ENCODE measurements at places on chromosomes 7 and 10.

DNA sequence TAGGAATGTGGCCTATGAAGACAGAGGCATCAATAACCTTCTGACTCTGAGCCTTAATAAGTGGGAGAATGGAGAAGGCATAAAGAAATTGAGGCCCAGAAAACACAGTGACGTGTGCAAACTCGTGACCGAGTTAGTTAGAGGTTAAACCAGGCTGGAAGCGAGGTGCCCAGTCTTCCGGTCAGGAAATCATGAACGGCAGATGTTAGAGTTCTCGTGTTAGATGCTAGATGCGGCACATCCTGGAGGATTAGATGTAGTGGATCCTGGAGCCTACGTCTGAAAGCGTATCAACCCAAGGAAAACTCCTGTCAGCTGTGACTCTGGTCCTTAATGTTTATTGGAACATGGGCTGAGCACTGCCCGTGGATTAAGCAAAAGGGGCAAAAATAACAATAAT is 275.9 kb downstream of the TCF7L2 start:
- H3K4me3 ChIP-seq, result no peak overlapping the region
- peaks cover 8% of the 10 kb centered on the region for H3K27me3 ChIP-seq
- no peak for DNase-seq
- no peaks in the 10 kb centered on the region for H3K36me3 ChIP-seq
- H3K27ac ChIP-seq, result no peak overlapping the region
- H3K4me1 ChIP-seq, result peaks cover 14% of the 10 kb centered on the region

DNA sequence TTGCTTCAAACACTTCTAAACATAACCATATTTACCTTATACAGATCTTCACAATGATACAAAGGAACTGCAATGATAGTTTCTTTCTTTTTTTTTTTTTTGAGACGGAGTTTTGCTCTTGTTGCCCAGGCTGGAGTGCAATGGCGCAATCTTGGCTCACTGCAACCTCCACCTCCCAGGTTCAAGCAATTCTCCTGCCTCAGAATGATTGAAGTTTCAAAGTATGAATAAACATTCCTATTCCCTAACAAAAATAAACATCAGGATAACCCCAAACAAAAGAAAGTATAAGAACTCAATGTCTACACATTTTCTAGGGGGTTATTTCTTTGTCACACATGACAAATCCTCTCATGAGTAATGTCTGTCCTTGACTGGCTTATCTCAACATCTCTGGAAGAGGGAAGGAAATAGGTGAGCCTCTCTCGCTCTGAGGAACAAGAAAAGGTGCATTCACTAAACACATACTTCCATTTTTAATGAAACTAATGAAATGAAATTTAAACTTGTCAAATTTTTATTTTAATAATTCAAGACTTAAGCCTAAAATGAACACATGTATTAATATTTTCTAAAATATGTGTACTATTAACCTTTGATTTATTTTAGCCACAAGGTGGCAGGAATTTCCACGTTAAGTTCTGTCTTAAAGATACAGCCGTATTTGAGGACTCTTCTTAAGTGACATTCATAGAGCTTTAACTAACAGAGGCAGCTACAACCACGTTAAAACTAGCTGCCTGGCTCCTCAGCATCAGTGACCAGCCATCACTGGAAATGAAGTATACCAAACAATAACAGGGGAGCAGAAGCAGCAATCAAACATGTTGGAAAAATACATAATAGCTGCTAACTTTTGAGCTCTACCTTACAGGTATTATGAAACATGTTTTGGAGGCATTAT is 58.3 kb downstream of the MALSU1 start:
- H3K27me3 ChIP-seq, result no peaks in the 10 kb centered on the region
- peak overlapping the region; percentile 8 for H3K27ac ChIP-seq
- H3K4me1 ChIP-seq, result peaks cover 13% of the 10 kb centered on the region

DNA sequence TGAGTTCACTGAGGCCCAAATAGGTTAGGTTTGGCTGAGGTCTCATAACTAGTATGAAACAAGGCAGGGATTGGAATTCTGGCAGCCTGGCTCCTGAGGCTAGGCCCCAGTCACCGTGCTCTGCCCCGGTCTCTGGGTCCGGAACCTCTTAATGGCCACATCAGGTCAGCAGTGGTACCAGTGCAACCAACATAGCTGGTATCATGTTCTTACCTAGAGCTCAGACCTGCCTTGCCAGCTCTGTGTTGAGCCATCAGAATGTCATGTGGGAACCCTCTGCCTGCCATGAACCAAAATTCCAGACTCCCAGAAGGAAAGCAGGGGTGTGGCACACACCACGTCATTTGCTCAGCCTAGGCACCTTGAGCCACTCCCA is 56.5 kb downstream of the ZNF467 start:
- H3K27ac ChIP-seq, result no peak overlapping the region
- H3K36me3 ChIP-seq, result peaks cover 9% of the 10 kb centered on the region
- no peaks in the 10 kb centered on the region for H3K27me3 ChIP-seq
- H3K4me3 ChIP-seq, result peak overlapping the region; percentile 87
- H3K4me1 ChIP-seq, result peaks cover 19% of the 10 kb centered on the region

DNA sequence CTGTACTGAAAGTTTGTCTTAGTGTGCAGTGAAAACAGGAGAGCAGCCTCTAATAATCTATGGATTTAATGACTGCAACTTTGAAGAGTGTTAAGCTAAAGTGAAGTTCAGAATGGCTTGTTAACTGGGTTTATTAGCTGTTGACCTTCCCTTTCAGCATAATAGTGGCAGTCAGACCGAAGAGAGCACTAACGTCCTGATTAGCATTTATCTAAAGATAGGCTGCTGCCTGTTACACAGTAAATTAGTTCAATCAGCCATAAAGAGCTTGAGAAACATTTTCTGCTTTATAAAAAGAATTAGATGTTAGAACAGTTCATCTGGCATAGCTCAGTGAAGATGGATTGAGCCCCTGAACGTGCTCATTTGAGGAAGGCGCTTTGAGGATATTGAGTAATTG is 433.0 kb downstream of the AUTS2 start:
- H3K4me3 ChIP-seq, result no peak overlapping the region
- no peaks in the 10 kb centered on the region for H3K36me3 ChIP-seq
- H3K27me3 ChIP-seq, result no peaks in the 10 kb centered on the region
- peaks cover 26% of the 10 kb centered on the region for H3K4me1 ChIP-seq
- no peak for DNase-seq

DNA sequence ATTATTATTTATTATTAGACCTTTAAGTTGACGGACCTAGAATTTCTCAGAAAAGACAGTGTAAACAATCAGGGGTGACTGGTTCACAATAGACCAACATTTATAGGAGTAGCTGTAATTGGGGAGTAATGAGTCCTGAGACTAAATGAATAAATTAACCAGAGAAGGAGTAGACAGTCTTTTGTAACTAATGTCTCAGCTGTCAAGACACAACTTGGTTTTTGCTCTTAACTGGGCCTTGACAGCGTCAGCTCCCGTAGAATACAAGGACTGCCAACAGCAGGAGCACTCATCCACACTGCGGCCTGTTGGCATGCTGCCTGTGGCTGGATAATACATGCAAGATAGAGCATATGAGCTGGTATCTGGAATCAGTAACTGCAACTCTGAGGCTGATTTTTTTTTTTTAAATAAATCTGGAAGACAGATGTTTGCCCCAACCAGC is 123.9 kb downstream of the CACNA2D1 start:
- H3K4me3 ChIP-seq, result no peak overlapping the region
- no peaks in the 10 kb centered on the region for H3K27me3 ChIP-seq
- H3K36me3 ChIP-seq, result no peaks in the 10 kb centered on the region
- peak; percentile 21 for DNase-seq

GRCh38 chr7:157502701-157503111 is 165.9 kb downstream of the DNAJB6 start:
- H3K27me3 ChIP-seq, result peaks cover 40% of the 10 kb centered on the region
- no peak for DNase-seq
- H3K36me3 ChIP-seq, result no peaks in the 10 kb centered on the region
- H3K4me3 ChIP-seq, result no peak overlapping the region
- H3K4me1 ChIP-seq, result no peaks in the 10 kb centered on the region

GRCh38 chr10:80590585-80591125 is 53.0 kb downstream of the SH2D4B start:
- no peak overlapping the region for H3K4me3 ChIP-seq
- H3K27me3 ChIP-seq, result no peaks in the 10 kb centered on the region
- DNase-seq, result no peak
- no peak overlapping the region for H3K27ac ChIP-seq
- no peaks in the 10 kb centered on the region for H3K36me3 ChIP-seq

DNA sequence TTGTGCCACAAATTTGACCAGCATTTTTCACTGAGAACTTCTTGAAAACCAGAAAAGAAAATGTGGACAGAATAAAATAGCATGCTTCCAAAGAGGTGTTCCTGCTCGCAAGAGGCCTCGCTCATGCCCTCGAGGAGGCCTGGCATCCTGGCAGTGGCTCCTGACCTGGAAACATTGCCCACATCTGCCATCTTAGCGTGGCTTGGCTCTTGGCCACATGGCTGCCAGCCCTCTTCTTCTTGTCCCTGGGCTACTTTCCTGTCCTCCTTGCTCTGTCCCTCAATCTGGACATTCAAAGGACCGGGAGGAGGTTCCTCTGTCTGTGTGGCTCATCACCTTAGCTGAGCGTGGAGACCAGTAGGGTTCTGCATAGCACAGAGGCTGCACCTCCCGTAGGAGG is 131.6 kb upstream of the TMEM72 start:
- H3K36me3 ChIP-seq, result no peaks in the 10 kb centered on the region
- no peak for DNase-seq
- H3K4me1 ChIP-seq, result no peaks in the 10 kb centered on the region
- H3K27me3 ChIP-seq, result peaks cover 4% of the 10 kb centered on the region
- no peak overlapping the region for H3K27ac ChIP-seq

DNA sequence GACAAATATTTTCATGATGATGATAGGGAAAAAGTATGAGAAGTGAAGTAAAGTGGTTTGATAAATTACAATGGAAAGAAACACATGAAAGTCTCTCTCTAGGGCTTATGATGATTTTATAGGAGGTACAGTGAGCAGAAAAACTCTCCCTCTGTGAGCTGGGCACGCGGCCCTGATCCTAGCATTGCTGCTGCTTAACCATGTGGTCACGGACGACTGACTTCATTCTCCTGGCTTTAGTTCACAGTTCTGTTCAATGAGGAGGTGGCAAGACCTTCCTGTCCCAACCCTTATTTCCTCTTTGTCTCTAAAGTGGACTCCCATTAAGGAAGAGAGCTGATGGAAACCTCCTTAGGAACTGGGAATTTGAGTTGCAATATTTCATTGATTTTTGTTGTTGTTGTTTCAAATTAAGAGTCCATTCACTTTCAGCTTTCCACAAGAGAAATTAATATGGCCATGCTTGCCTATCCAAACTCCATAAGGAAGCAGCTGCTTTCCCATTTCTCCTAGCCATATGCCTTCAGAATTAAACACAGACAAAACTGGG is 8.2 kb upstream of the PON3 start:
- no peak overlapping the region for H3K27ac ChIP-seq
- no peak for DNase-seq
- H3K4me3 ChIP-seq, result no peak overlapping the region
- H3K27me3 ChIP-seq, result no peaks in the 10 kb centered on the region
- peaks cover 22% of the 10 kb centered on the region for H3K36me3 ChIP-seq
- H3K4me1 ChIP-seq, result no peaks in the 10 kb centered on the region

- H3K4me1 ChIP-seq, result peaks cover 61% of the 10 kb centered on the region
- H3K36me3 ChIP-seq, result no peaks in the 10 kb centered on the region
- H3K27me3 ChIP-seq, result no peaks in the 10 kb centered on the region
- H3K27ac ChIP-seq, result peak overlapping the region; percentile 14
Measured at GRCh38 chr10:137606-138005, 2.4 kb downstream of the ZMYND11 start.

DNA sequence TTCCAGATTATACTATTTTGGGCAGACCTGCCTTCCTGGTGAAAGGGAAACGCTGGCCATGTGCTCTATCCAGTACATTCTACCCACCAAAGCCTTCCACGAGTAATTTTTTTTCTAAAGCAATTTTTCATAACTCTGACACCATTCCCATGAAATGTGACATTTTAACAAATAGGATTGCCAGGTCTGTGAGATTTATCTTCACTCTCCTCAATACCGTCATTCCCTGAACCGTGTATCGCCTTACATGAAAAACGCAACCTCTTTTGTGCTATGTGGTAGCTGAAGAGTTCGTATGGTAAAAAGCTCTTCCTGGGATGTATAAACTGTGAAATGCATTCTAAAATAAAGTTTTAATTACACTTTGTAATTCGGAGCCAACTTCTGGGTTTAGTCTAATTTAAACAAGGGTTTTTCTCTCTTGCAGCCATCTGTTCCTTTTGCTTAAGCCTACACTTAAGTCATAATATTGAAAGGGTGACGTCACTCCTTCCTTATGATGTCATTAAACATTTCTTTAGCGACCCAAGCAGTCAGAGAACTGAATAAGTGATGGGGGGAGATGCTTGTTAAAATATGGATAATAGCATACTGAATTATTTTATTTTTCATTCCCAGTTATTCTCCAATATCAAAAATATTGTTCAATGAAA is 27.7 kb downstream of the C1QL3 start:
- H3K4me3 ChIP-seq, result no peak overlapping the region
- no peak overlapping the region for H3K27ac ChIP-seq

DNA sequence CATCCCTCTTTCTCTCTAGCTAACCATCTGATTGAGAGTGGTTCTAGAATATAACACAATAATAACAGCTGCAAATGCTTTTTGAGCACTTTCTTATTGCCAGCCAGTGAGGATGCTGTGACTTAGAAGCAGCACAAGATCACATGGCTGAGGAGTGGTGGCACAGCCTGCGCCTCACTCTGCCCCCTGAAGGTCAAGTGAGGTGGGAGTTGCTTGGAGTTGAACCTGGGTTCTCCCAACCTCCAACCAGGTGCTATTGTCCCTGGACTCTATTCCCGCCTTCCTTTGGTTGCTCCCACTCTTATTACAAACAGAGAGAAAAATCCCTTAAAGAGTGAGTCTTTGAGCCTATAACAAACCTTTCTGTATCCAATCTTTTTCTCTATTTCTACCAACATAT is 280.3 kb upstream of the PODXL start:
- no peak for DNase-seq
- no peak overlapping the region for H3K27ac ChIP-seq
- peaks cover 61% of the 10 kb centered on the region for H3K27me3 ChIP-seq
- no peak overlapping the region for H3K4me3 ChIP-seq

GRCh38 chr7:114865564-114865963 is 56.3 kb upstream of the MDFIC start:
- H3K27me3 ChIP-seq, result no peaks in the 10 kb centered on the region
- no peak overlapping the region for H3K4me3 ChIP-seq
- H3K4me1 ChIP-seq, result no peaks in the 10 kb centered on the region

DNA sequence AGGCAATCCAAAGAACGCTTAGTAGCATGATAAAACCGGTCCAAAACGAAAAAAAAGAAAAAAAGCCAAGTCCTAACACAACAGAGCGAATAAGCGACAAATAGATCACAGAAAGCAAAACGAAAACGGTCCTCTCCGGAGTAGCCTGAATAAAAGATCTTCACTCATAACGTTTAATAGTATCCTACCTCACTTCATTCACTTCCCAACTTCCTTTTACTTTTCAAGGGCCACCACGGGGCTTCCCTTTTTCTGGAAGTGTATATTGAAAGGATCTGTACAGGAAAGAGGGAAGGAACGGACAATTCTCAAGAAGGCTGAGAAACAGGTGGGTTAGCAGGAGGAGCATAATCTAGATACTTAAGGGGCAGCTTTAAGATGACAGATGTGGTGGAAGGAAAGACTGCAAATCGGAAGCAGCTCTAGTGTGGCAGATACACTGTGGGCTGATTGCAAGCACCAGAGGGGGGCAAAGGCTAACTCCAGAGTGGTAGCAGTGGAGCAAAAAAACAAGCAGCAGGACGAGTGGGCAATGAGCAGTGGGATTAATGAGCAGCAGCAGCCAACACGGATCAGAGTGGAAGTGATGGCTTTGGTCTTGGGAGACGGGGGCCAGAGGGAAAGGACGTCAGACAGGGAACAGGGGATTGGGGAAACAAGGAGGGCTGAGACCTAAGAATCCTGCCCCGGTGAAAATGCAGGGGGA is 866 bp downstream of the CNOT4 start:
- H3K36me3 ChIP-seq, result peaks cover 3% of the 10 kb centered on the region
- H3K27me3 ChIP-seq, result no peaks in the 10 kb centered on the region
- DNase-seq, result no peak
- H3K4me3 ChIP-seq, result no peak overlapping the region
- H3K27ac ChIP-seq, result no peak overlapping the region
